Pulmonary artery endothelial cell (primary cell): ENCODE measurements at places on chromosomes 1 and 21. TPM values are rescaled to one million over a fixed set of nuclear protein-coding genes. Genes with fewer than 3 reads are reported as not detected.

Gene RNF186
- total RNA-seq: not detected in 2 replicates

Gene SNIP1
- 15.5 and 23.5 TPM in 2 replicates for total RNA-seq

Gene PROX1
- 0.46 and 0.49 TPM in 2 replicates for total RNA-seq

Gene RPTN
- total RNA-seq: not detected in 2 replicates

Gene PRELP
- total RNA-seq: not detected in 2 replicates

Gene PSMD4
- total RNA-seq: 263 and 288 TPM in 2 replicates

Gene FCMR
- total RNA-seq: not detected in 2 replicates

Gene S100A4
- total RNA-seq: 0.60 and 0.66 TPM in 2 replicates

Gene ABCG1
- total RNA-seq: 19.5 and 37.8 TPM in 2 replicates

Gene SYPL2
- total RNA-seq: 0.04 TPM in 1 of 2 replicates, not detected in the other

Gene SPTA1
- 0.13 and 0.14 TPM in 2 replicates for total RNA-seq

Gene PDE4B
- 49.6 and 53.2 TPM in 2 replicates for total RNA-seq

Gene PRAMEF6
- not detected in 2 replicates for total RNA-seq

Gene TBX19
- total RNA-seq: 0.40 and 0.74 TPM in 2 replicates

Gene CTSS
- 31.1 and 33.7 TPM in 2 replicates for total RNA-seq

Gene HAO2
- not detected in 2 replicates for total RNA-seq

Gene LORICRIN
- not detected in 2 replicates for total RNA-seq

Gene ATP6V1G3
- not detected in 2 replicates for total RNA-seq

Gene KCNN3
- total RNA-seq: 0.20 and 1.4 TPM in 2 replicates

Gene OR2AK2
- total RNA-seq: not detected in 2 replicates

Gene CAMSAP2
- 26.1 and 34.5 TPM in 2 replicates for total RNA-seq

Gene ASCL5
- not detected in 2 replicates for total RNA-seq

Gene DISP3
- total RNA-seq: 0.07 TPM in 2 replicates

Gene TMEM82
- not detected in 2 replicates for total RNA-seq

Gene PCBP3
- total RNA-seq: 0.13 and 0.14 TPM in 2 replicates

Gene S100A5
- total RNA-seq: not detected in 2 replicates

Gene KRTAP21-2
- total RNA-seq: not detected in 2 replicates

Gene UMODL1
- not detected in 2 replicates for total RNA-seq

Gene SLC25A34
- total RNA-seq: 0.20 and 0.42 TPM in 2 replicates

Gene PAX7
- total RNA-seq: not detected in 2 replicates
